Astrocyte of the spinal cord (primary cell): ENCODE measurements at places on chromosomes 16 and 17.
A peak's percentile ranks its signal among the peaks of the same experiment; 100 is the strongest.

- DNase-seq: peak; percentile 53
Observed at GRCh38 chr17:50205111-50205962, 3.9 kb upstream of the COL1A1 start.

- DNase-seq: peak; percentile 59
Observed at GRCh38 chr17:30093463-30094147, 23.0 kb upstream of the NSRP1 start.

GRCh38 chr17:1616101-1616500, 12.5 kb downstream of the SLC43A2 start:
- no peak for DNase-seq

DNA sequence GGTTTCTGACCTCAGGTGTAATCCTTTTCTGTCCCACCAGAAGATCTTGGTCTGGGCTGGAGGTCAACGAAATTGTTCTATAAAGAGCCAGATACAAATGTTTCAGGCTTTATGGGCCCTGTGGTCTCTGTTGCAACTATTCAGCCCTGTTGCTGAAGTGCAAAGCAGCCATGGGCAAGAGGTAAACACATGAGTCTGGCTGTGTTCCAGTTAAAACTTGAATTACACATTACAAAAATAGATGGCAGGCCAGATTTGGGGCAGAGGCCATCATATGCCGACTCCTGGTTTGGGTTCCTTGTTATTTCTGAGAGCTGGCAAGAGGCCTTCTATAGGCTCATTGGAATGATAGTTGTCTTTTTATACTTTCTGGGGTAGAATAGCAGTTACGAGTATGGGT, 114.4 kb downstream of the SDR42E1 start:
- no peak for DNase-seq

DNA sequence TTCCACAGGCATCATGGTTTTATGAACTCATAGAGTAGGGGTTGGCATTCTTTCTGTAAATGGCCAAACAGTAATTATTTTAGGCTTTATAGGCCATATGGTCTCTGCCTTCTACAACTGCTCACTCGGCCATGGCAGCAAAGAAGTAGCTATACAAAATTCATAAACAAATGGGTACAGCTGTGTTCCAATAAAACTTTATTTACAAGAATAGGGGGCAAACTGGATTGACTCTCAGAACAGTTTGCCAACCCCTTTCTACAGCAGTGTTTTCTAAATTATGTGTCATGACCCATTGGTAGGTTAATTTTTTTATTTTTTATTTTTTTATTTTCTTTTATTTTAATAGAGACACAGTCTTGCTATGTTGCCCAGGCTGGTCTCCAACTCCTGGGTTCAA, 20.4 kb downstream of the GOT2 start:
- no peak for DNase-seq

GRCh38 chr17:66466840-66467367, 164.5 kb downstream of the PRKCA start:
- peak; percentile 99 for DNase-seq

DNA sequence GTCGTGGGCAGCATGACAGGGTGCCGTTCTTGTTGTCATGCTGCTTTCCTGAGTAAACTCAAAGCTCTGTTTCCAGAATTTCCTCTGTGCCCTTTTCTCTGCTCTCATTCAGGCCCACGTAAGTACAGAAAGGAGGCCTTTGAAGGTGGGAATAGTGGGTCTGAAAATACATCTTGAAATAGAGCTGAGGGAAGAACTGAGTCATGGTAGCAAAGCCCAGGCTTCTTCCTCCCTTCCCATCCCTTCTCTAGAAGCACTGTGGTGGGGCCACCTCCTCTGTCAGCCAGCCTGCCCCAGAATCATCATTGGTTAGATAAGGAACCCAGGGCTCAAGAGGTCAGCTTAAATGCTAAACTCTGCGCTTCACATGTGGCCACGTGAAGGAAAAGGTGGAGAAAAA, 9.4 kb downstream of the CTRL start:
- no peak for DNase-seq

- no peak for DNase-seq
Observed at GRCh38 chr17:13885953-13886889, 183.1 kb upstream of the COX10 start.
